ENCODE measurements at places on chromosomes 2 and 18. TPM values are rescaled to one million over a fixed set of nuclear protein-coding genes. Genes with fewer than 3 reads are reported as not detected.

IKZF2 gene
- total RNA-seq: 20.2 TPM

SKOR2 gene
- not detected for total RNA-seq

LDAH gene
- 11.5 TPM for total RNA-seq

ANKRD53 gene
- total RNA-seq: not detected

C2orf92 gene
- 0.60 TPM for total RNA-seq

GAD1 gene
- not detected for total RNA-seq

CYTIP gene
- not detected for total RNA-seq

GALNT5 gene
- 48.1 TPM for total RNA-seq

CPLX4 gene
- not detected for total RNA-seq

L3MBTL4 gene
- 0.05 TPM for total RNA-seq

PER2 gene
- 8.2 TPM for total RNA-seq

SERPINB7 gene
- 59.1 TPM for total RNA-seq

TBC1D8 gene
- total RNA-seq: 24.7 TPM

KCNG3 gene
- not detected for total RNA-seq

SH2D6 gene
- total RNA-seq: not detected

HNMT gene
- 8.4 TPM for total RNA-seq

DUSP11 gene
- total RNA-seq: 44.3 TPM

PPP1R1C gene
- 14.6 TPM for total RNA-seq

CDH2 gene
- 1.3 TPM for total RNA-seq

CCDC85A gene
- not detected for total RNA-seq

UBXN2A gene
- total RNA-seq: 12.7 TPM

KLF7 gene
- 19.9 TPM for total RNA-seq

HDAC4 gene
- 19.3 TPM for total RNA-seq

OR6B2 gene
- total RNA-seq: not detected

MRPS5 gene
- total RNA-seq: 44.2 TPM

FKBP1B gene
- total RNA-seq: 29.4 TPM

CCDC148 gene
- total RNA-seq: 0.14 TPM

MFF gene
- 122 TPM for total RNA-seq

PSMD1 gene
- total RNA-seq: 94.0 TPM

RTKN gene
- total RNA-seq: 58.1 TPM

STARD6 gene
- 0.51 TPM for total RNA-seq

CFAP65 gene
- not detected for total RNA-seq

CDK5R2 gene
- not detected for total RNA-seq

GCG gene
- total RNA-seq: not detected

CFC1 gene
- not detected for total RNA-seq

HTR2B gene
- not detected for total RNA-seq

AQP12B gene
- total RNA-seq: not detected

NT5DC4 gene
- not detected for total RNA-seq

DYNAP gene
- not detected for total RNA-seq
